ENCODE measurements at places on chromosomes 5 and 9. TPM values are rescaled to one million over a fixed set of nuclear protein-coding genes. Genes with fewer than 3 reads are reported as not detected.

The AQP3 gene
- 2.3 TPM for total RNA-seq

The CCL21 gene
- not detected for total RNA-seq

The C9 gene
- not detected for total RNA-seq

The ARL14EPL gene
- 0.29 TPM for total RNA-seq

The EGFL7 gene
- total RNA-seq = 19.3 TPM

The BHMT2 gene
- 8.9 TPM for total RNA-seq

The STK32A gene
- under 0.01 TPM for total RNA-seq

The NEUROG1 gene
- not detected for total RNA-seq

The FAXDC2 gene
- 8.5 TPM for total RNA-seq

The SIT1 gene
- total RNA-seq = not detected

The C7 gene
- total RNA-seq = 1.4 TPM

The HAVCR1 gene
- not detected for total RNA-seq

The STPG3 gene
- not detected for total RNA-seq

The BSPRY gene
- total RNA-seq = not detected

The PCDHGB2 gene
- total RNA-seq = 0.53 TPM

The OTP gene
- total RNA-seq = not detected

The NUTM2G gene
- not detected for total RNA-seq

The EDIL3 gene
- total RNA-seq = 6.0 TPM

The SV2C gene
- total RNA-seq = not detected

The SGCD gene
- 0.18 TPM for total RNA-seq

The SPINK7 gene
- not detected for total RNA-seq

The TMEM252 gene
- not detected for total RNA-seq

The SLC9A3 gene
- 2.1 TPM for total RNA-seq

The BARHL1 gene
- total RNA-seq = not detected

The DPYSL3 gene
- 86.5 TPM for total RNA-seq

The FOXD1 gene
- total RNA-seq = 0.53 TPM

The EIF4EBP3 gene
- total RNA-seq = 3.5 TPM

The CER1 gene
- not detected for total RNA-seq

The DIPK1B gene
- total RNA-seq = not detected

The MSX2 gene
- not detected for total RNA-seq

The PCDHA4 gene
- not detected for total RNA-seq

The S1PR3 gene
- total RNA-seq = 75.8 TPM

The TRIM41 gene
- total RNA-seq = 14.7 TPM
